ENCODE measurements at places on chromosomes 2 and 18. TPM values are rescaled to one million over a fixed set of nuclear protein-coding genes. Genes with fewer than 3 reads are reported as not detected.

The STAM2 gene
- total RNA-seq = 19.0 TPM

- no peak for DNase-seq
- no peaks in the 10 kb centered on the region for H3K4me1 ChIP-seq
- no peaks in the 10 kb centered on the region for H3K27me3 ChIP-seq
- no peak overlapping the region for H3K27ac ChIP-seq
Measured at GRCh38 chr2:56971383-56971974, 787.7 kb downstream of the CCDC85A start.

DNA sequence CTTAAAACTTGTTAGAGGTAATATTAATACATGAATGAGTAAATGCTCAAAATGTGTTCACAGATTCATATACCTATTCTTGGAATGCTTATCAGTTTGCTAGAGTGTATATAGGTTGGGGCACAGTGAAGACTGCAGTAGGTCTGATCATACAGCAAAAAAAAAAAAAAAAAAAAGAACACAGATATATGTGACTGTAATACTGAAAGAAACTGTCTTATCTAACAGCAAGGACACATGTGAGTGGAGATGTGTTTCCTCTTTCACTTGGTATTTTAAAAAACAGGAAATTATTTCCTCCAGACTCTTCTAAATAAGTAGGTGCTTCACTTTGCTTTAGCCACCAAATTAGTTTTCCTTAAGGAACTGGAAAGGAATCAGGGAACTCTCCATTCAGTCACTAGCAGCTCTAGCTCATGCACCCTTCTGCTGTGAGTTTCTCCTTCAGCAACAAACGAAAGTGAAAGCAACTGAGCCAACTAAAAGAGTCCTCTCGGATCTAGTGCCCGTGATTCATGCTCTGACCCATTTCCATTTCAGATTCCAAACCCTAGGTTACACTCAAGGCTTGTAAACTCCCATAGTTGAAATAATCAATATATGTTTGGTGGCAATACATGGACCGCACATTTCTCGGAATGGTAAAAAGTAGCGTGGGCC is 98.5 kb downstream of the DSEL start:
- no peak for DNase-seq
- peaks cover 8% of the 10 kb centered on the region for H3K4me1 ChIP-seq
- peak overlapping the region; percentile 85 for H3K27ac ChIP-seq
- no peaks in the 10 kb centered on the region for H3K27me3 ChIP-seq

The TEX44 gene
- total RNA-seq = not detected

- no peak overlapping the region for H3K27ac ChIP-seq
- H3K27me3 ChIP-seq = no peaks in the 10 kb centered on the region
- DNase-seq = no peak
Measured at GRCh38 chr2:15472133-15472532, 89.0 kb downstream of the NBAS start.

DNA sequence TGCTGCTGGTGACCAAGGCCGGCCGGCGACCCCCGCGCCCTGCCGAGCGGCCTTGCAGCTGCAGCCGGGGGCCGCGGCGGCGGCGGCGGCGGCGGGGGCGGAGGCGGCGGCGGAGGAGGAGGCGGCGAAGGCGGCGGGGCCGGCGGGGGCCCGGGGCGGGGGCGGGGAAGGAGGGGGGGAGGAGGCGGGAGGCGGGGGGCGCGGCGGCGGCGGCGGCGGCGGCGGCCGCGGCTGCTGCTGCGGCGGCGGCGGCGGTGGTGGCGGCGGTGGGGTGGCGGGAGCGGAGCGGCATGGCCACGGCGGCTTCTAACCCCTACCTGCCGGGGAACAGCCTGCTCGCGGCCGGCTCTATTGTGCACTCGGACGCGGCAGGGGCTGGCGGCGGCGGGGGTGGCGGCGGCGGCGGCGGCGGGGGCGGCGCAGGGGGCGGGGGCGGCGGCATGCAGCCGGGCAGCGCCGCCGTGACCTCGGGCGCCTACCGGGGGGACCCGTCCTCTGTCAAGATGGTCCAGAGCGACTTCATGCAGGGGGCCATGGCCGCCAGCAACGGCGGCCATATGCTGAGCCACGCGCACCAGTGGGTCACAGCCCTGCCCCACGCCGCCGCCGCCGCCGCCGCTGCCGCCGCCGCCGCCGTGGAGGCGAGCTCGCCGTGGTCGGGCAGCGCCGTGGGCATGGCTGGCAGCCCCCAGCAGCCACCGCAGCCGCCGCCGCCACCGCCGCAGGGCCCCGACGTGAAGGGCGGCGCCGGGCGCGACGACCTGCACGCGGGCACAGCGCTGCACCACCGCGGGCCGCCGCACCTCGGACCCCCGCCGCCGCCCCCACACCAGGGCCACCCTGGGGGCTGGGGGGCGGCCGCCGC is 1.5 kb downstream of the POU3F3 start:
- no peaks in the 10 kb centered on the region for H3K36me3 ChIP-seq
- no peak for DNase-seq
- peaks cover 78% of the 10 kb centered on the region for H3K27me3 ChIP-seq
- no peak overlapping the region for H3K4me3 ChIP-seq
- H3K4me1 ChIP-seq = peaks cover 27% of the 10 kb centered on the region
- H3K27ac ChIP-seq = no peak overlapping the region

- H3K4me1 ChIP-seq = peaks cover 51% of the 10 kb centered on the region
- H3K4me3 ChIP-seq = no peak overlapping the region
- no peaks in the 10 kb centered on the region for H3K36me3 ChIP-seq
- no peak for DNase-seq
Measured at GRCh38 chr2:113361051-113361450, 76.4 kb upstream of the ZNG1B start.

The GKN1 gene
- not detected for total RNA-seq

The ONECUT2 gene
- total RNA-seq = not detected

- no peak overlapping the region for H3K27ac ChIP-seq
- H3K4me3 ChIP-seq = no peak overlapping the region
- no peak for DNase-seq
- no peaks in the 10 kb centered on the region for H3K27me3 ChIP-seq
- H3K36me3 ChIP-seq = peaks cover 65% of the 10 kb centered on the region
- peaks cover 8% of the 10 kb centered on the region for H3K4me1 ChIP-seq
Measured at GRCh38 chr2:178550352-178550751, 70.1 kb downstream of the PLEKHA3 start.

DNA sequence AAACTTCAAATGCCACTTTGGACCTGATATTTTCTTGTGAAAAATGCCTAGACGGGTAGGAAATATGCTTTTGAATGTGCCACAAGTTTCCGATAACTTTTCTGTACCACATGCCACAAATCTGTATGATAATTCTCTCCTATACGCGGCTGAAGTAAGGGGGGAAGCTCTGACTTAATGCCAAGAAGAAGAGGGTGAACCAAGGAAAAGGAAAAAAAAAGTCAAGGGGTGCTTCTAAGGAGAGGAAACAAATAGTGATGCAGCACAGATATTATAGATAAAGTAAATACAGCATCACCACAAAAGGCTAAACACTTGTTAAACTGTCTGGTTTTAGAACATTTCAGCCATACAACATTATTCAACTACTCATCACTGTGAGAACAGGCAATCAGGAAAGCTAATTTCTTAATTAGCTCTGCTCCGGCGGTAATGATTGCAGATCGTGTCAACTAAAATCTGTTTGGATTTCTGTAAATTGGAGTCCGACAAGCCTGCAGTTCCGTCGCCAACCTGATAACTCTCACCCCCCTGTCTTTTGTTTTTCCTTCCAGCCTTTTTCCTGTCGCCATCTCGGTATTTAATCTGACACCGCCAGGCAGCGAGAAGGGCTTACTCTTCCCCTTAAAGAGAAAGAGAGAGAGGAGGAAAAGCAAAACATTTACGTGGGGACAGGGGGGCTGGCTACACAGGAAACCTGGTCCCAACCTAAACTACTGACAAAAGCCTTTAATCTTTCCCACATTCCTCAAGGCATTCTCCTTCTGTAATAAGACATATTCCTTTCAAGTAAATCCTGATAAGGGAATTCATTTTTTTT is 67.5 kb downstream of the ZEB2 start:
- no peak overlapping the region for H3K27ac ChIP-seq
- peak overlapping the region; percentile 57 for H3K4me3 ChIP-seq
- H3K36me3 ChIP-seq = no peaks in the 10 kb centered on the region
- H3K27me3 ChIP-seq = peaks cover 10% of the 10 kb centered on the region

The IL18RAP gene
- 16.7 TPM for total RNA-seq

DNA sequence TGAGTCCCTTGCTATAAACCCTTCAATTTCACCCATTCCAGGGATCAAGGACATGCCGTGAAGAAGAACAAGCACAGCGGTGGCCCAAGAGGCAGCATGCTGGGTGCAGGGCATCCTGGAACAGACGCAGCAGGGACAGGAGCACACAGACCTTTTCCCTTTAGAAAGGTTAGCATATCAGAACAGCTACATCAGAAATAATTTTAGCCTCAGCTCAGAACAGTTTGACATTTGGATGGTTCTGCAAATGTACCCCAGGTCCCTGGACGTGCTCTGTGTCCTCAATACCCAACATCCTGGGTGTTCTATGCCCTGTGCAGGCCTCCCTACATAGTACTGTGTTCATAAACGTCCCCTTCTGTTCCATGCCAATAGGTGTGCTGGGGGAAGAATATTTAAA is 80.4 kb downstream of the MYOM1 start:
- no peak for DNase-seq
- H3K27me3 ChIP-seq = no peaks in the 10 kb centered on the region
- peaks cover 7% of the 10 kb centered on the region for H3K36me3 ChIP-seq

DNA sequence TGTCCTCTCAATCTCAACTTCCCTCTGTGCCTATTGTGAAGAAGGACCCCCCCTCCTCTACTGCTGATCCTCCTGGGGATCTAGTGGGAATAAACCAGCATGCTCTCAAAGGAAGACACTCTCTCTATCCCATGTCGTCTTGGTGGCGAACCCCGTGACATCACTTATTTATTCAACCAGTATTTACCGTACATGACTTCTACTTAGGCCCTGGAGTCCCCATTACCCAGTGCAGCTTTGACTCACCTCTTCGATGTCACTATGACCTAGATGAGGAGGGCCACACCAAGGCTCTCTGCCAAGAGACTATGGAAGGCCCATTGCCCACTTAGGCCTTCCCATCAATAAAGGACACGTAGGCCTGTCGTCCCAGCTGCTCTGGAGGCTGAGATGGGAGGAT is 16.7 kb downstream of the ASPRV1 start:
- no peak overlapping the region for H3K4me3 ChIP-seq
- peaks cover 9% of the 10 kb centered on the region for H3K36me3 ChIP-seq
- peaks cover 3% of the 10 kb centered on the region for H3K27me3 ChIP-seq
- no peak for DNase-seq
- H3K27ac ChIP-seq = no peak overlapping the region

Measured in activated naive CD8-positive, alpha-beta T cell treated with anti-CD3 and anti-CD28 coated beads, Interleukin-2, amount 10 ng/mL, durations not matched to agents 7 days and 5 days (primary cell).